ENCODE measurements at places on chromosomes 3 and 15.

DNA sequence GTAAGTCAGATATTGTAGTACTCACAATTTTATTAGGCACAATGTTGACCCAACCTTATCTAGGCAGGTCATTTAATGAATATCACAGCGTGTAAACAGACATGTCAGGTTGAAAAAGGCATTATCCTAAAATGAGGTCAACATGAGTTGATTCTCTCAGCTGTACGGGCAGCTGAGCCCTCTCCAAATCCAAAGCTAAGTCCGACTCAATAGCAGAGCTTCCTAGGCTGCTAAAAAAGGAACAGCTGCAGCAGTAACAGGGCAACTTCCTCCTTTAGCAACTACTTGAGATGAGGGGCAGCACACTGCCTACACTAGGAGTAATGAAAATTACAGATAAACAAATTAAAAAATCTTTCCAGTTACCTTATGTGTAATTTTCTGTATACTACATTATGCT, 189.2 kb downstream of the CADM2 start:
- H3K27ac ChIP-seq: no peak overlapping the region
- H3K4me1 ChIP-seq: no peaks in the 10 kb centered on the region
- DNase-seq: no peak
- H3K27me3 ChIP-seq: no peaks in the 10 kb centered on the region

GRCh38 chr3:108053067-108053466, 37.8 kb downstream of the CD47 start:
- no peak overlapping the region for H3K4me3 ChIP-seq
- no peak for DNase-seq
- no peaks in the 10 kb centered on the region for H3K27me3 ChIP-seq
- no peak overlapping the region for H3K27ac ChIP-seq
- H3K36me3 ChIP-seq: peaks cover 89% of the 10 kb centered on the region

DNA sequence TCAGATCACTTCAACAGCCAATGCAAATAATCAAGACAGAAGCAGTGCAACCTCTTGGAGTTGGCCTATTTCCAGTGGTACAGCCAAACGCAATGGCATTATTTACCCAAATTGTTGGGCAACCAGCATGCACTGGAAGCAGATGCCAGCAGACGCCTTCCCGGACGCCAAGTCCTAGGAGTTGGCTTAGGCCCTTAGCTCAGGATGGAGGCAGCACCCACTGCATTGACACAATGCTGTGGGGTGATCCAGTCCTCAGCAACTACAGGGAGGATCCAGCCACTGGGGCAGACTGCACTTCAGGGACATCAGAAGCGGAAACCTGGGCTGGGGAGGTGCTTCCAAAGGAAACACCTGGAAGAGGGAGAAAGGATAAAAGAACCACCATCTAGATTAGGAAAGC, 290.4 kb downstream of the FAM43A start:
- H3K4me1 ChIP-seq: no peaks in the 10 kb centered on the region
- H3K27ac ChIP-seq: no peak overlapping the region
- no peak overlapping the region for H3K4me3 ChIP-seq
- H3K27me3 ChIP-seq: peaks cover 10% of the 10 kb centered on the region

DNA sequence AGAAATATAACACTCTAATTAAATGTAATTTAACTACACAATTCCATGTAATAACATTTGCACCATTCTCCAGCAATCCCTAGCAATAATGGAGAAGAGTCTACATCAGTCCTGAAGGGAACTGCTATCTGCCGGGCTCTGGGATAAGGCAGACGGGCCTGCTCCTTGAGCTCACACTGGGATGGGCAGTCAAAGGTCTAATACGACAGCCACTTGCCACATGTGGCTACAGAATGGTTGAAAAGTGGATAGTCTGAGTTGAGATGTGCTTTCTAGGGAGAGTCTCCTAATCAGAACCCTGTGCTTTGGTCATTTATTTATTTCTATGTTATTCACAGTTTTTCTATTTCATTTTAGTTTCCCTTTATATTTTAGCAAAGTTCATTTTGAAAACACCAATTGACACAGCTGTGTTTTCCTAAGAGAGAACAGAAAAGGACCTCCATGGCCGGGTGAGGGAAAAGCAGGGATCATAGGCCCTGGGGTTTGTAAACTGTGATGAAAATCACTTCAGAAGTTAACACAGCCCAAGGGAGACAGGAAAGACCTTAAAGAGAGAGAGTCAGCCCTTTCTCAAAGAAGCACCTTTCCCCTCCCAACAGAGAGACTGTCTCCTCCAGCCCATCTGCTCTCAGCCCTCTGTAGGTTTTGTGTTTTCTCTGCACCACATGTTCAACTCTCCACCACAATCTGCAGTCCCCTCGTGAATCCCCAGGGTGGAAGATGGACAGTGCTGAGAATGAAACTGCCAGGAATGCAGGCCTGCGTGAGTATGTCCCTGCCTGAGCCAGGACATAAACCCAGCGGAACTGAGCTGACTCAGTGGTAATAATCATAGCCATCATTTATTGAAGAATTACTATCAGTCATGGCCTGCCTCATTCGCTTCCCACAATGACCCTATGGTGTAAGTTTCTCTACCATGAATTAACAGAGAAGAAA, 11.6 kb downstream of the FSIP1 start:
- peaks cover 8% of the 10 kb centered on the region for H3K4me1 ChIP-seq
- H3K4me3 ChIP-seq: no peak overlapping the region
- H3K27me3 ChIP-seq: peaks cover 2% of the 10 kb centered on the region
- H3K27ac ChIP-seq: no peak overlapping the region
